Renal cortical epithelial cell (primary cell): ENCODE measurements at places on chromosomes 1 and 21.
A peak's percentile ranks its signal among the peaks of the same experiment; 100 is the strongest.

- peak; percentile 33 for DNase-seq
Observed at GRCh38 chr21:39033878-39034589, 149.2 kb downstream of the PSMG1 start.

- no peak for DNase-seq
Observed at GRCh38 chr1:241423541-241424479, 66.8 kb upstream of the RGS7 start.

- no peak for DNase-seq
Observed at GRCh38 chr21:29279558-29279957, 19.2 kb upstream of the BACH1 start.

DNA sequence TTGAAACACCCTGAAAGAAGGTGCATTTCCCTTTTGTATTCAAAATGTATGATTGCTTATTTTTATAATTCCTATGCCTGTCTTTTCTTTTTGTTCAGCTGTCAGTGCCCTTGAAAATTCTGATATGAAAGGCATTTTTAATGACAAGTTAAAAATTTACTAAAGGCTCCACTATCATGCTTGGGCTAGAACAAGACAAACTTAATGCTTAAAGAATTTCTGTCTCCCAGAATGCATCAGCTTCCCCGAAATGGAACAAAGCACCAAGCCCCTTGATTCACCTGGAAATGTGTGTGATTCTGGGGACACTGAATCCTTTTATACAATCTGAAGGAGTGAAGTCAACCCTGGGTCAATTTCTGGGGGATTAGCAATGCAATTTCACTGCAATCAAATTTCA is 457.5 kb downstream of the LMO4 start:
- DNase-seq = no peak

DNA sequence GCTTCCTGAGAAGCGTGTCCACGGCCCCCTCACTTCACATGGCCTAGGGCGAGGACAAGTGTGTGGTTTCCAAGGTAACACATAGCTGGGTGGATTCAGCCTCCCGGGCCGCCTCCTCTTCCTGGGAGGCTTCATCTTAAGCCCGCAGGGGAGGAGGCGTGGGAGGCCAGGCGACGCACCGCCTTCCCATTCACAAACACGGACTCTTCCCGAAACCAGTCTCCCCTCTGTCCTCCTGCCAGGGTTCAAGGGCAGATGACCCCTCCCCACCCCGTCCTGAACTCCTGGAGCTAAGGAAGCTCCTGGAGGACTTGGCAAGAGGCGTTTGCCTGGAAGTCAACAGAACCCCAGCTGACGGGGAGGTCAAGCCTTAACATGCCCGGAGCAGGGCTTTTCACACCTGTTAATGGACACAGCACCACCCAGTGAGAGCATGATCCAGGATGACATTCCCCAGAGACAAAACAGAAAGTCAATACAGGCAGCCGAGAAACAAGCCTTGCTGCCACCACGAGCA is 56.7 kb downstream of the KCNN3 start:
- peak; percentile 50 for DNase-seq

DNA sequence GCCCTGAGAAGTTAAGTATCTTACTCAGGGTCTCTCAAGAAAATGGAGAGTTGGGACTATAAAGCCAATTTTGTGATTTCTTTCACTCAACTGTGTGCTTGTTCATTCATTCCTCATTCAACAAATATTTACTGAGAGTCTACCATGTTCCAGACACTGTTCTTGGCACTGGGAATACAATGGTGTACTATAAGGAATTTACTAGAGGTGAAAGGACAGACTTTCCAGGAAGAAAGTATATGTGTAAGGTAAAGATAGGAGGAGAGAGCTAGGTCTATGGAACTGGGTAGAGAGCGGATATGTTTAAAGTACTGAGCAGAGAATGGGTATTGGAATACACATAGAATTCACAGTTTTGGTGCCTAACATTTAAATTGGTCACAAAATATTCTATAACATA is 42.3 kb downstream of the ZNHIT6 start:
- DNase-seq = no peak

- peak; percentile 46 for DNase-seq
Observed at GRCh38 chr1:103561643-103562395, 9.6 kb upstream of the AMY2B start.

DNA sequence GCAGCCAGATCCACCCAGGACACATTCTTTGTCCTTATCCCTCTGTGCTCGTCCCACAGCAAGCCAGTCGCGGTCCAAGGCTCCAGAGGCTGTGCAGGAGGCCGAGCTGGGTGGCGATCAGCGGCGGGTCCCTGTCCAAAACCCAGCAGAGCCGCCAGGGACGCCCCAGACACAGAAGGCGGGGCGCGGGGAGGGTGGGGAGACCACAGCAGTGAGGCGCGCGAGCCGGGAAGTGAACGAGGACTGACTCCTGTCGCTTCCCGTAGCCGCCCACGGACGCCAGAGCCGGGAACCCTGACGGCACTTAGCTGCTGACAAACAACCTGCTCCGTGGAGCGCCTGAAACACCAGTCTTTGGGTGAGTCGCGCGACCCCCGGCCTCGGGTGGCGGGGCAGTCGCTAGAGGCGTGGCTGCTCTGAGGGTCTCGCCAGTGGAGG is at the start of gene LGALS8:
Gene LGALS8 (plus strand): TSS at position 279 of the 438 bp plus-strand sequence. CDS start 2,089 bp downstream, outside the sequence.
- DNase-seq = peak; percentile 56

DNA sequence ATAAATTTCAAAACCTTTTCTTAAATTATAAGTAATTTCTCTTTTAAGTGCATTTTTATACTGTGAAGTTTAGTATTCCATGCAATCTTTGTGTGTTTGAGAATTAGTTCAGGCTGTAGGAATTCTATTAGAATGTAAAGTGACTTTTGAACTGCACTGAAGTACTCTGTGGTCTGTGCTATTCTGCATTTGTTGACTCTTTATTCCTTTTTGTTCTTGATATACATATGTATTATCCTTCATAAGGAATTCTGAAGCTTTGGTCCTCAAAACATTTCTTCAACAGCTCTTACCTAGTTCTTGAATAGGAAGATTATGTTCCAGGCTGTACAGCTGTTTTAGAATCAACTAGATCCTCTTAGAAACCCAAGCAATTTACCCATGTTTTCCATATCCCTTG is 158.0 kb downstream of the HS2ST1 start:
- DNase-seq = no peak

- DNase-seq = no peak
Observed at GRCh38 chr1:211066781-211067384, 67.1 kb downstream of the KCNH1 start.

GRCh38 chr1:161033751-161034150 is 5.0 kb downstream of the TSTD1 start:
- no peak for DNase-seq

DNA sequence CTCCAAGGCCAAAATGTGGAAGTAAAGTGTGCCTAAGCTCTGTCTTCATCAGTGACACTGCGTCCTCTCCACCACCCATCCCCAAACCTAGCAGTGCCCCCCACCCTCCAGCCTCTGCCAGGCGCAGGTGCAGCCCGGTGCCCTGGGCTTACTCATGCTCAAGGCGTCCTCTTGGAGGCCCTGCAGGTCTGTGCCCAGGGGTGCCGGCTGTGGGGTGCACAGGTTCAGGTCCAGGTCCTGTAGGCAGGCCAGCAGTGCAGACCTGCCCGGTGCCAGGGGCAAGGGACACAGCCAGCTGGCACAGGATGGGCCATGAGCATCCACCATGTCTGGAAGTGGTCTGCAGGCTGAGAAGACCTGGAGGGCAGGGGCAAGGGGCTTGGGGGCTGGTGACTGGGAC is 5.1 kb downstream of the ZNF683 start:
- DNase-seq = no peak

DNA sequence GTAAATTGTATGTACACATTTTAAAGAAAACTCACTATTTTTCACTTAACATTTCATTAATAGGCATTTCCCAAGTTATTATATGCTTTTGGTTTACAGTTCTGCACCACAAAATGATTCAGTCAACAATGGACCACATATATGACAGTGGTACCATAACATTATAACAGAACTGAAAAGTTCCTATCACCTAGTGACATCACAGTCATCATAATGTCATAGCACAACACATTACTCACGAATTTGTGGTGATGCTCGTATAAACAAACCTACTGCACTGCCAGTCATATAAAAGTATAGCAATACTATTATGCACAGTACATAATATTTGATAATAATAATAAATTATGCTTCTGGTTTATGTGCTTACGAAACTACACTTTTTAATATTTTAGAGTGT is 30.9 kb downstream of the DNAI4 start:
- DNase-seq = no peak
